Activated CD8-positive, alpha-beta memory T cell treated with anti-CD3 and anti-CD28 coated beads, Interleukin-2, amount 10 ng/mL, durations not matched to agents 7 days and 5 days (primary cell): ENCODE measurements at places on chromosomes 4 and X.

GRCh38 chr4:98546910-98547594, 111.4 kb downstream of the TSPAN5 start:
- DNase-seq, result no peak

- DNase-seq, result no peak
Measured at GRCh38 chr4:21830272-21830671, 118.3 kb downstream of the KCNIP4 start.

GRCh38 chr4:37601531-37601930, 84.6 kb downstream of the RELL1 start:
- DNase-seq, result no peak

DNA sequence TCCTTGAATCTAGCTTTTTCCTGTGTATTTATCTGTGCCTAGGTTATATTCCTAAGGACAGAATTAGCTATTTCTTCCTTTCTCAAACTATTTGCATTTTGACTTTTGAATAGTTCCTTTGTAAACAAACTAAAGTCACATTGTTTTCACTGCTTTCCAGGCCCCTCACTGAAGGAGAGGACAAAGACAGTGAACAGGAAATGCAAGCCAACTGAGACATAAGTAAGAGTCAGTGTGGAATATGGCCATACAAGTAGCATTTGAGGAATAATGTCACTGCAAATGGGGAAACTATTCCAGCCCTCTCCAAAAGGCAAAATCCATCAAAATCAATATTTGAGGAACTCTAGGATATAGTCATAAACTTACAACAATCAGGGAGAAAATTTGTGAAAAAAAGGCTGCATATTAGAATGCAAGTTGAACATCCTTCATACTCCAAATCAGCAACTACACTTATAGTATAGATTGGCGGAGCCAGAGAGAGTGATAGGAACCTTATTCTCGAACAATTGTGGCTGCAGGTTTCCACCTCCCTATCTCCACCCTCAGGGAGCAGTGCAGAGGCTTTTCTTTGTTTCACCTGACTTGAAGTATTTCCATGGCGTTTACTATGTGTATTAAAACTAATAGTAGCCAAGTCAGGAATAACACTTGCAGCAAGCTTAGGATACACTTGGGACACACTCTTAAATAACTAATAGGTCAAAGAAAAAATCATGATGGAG, 1110.4 kb upstream of the ADGRL3 start:
- DNase-seq, result no peak

DNA sequence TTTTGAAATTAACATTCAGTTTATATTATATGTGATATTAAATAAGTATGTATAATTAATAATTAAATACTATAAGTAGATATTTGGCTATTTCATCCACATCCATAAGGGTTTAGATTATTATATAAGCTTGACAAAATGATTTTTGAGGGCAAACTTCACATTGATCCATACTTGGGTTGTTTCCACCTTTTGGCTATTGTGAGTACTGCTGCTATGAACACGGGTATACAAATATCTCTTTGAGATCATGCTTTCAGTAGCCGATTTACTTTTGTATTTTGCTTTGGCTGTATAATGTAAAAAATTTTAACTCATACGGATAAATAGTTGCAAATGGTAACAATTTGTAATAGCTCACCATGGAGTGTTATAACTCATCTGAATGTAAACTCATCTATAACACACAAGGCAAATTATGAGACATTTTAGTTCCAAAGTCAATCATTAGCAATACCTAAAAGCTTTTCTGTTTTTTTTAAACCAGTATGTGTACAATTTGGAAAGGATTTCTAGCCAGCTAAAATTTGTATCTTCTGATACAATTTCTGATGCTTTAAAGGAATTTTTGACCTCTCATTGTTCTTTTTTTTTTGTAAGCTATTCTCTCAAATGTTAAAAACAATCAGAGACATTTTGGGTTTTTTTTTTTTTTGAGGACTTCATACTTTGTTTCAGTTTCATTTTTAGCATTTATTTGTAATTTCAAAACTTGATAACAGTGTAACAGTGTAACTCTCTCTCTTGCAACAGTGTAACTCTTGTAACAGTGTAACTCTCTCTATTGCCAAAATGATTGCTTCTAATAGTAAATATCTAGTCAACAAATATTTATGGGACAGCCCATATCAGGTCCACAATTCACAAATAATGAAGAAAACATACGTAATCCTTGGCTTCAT, 51.8 kb upstream of the ARX start:
- DNase-seq, result no peak

GRCh38 chr4:89268679-89269078, 38.9 kb downstream of the GPRIN3 start:
- no peak for DNase-seq

DNA sequence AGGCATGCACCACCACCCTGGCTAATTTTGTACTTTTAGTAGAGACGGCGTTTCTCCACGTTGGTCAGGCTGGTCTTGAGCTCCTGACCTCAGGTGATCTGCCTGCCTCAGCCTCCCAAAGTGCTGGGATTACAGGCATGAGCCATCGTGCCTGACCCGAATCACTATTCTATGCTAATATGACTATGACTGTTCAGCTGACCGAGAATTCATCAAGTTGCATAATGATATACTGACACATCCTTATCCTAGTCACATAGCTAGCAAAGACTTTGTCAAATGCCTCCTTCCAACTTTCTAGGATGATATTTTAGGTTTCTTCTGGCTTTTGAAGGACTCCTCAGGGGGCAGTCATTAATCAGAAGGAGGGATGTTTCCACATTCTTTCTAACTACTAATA, 4.8 kb upstream of the GPM6B start:
- DNase-seq, result no peak

DNA sequence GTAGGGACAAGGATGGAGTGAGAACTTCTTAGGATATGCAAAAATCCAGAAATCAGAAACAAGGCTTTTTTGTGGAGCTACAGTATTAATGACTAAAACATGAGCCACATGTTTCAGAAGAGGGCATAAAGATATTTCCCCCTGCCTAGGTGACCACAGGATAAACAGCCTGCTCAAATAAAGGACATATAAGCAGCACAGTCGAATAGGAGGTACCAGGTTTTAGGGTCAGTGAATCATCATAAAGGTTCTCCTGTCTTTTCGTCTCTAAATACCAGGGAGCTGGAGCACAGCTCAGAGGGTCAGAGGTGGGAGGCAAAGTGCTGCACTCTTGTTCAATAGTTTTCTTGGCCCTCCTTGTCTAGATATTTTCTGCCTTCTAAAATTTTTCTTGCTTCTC, 211.9 kb upstream of the HS3ST1 start:
- no peak for DNase-seq

GRCh38 chr4:177569434-177569833, 127.2 kb upstream of the AGA start:
- DNase-seq, result no peak

DNA sequence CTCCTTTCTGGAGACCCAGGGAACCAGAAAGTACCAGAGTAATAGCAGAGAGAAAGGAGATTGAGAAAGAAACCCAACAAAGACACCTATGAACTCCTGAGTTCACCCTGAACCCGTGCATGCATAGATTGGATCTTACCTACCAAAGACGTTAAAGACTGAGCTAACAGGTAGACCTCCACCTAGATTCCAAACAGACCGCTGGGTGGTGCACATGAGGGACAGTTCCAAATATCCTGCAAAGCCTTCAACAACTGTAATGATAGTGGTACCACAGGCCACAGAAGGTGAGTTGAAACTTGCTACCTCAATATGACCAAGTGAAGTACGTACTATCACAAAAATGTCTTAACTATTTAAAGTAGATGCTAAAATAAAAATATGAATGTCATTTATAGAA, 34.0 kb upstream of the NR0B1 start:
- DNase-seq, result no peak

- DNase-seq, result no peak
Measured at GRCh38 chrX:109441266-109441665, 40.6 kb downstream of the GUCY2F start.

- no peak for DNase-seq
Measured at GRCh38 chrX:154379569-154379951, 465 bp downstream of the EMD start.

GRCh38 chr4:13483136-13483767, 888 bp downstream of the RAB28 start:
- DNase-seq, result no peak

GRCh38 chr4:24722026-24722568, 73.3 kb upstream of the SOD3 start:
- DNase-seq, result no peak

- no peak for DNase-seq
Measured at GRCh38 chr4:107874024-107874423, 49.3 kb downstream of the SGMS2 start.

GRCh38 chrX:155679715-155680114, 67.0 kb upstream of the TMLHE start:
- DNase-seq, result no peak

- DNase-seq, result no peak
Measured at GRCh38 chr4:184215709-184216328, 1.9 kb downstream of the ENPP6 start.

- DNase-seq, result no peak
Measured at GRCh38 chr4:53197772-53198142, 168.1 kb downstream of the SCFD2 start.

GRCh38 chrX:25968920-25969319, 169.2 kb upstream of the MAGEB18 start:
- DNase-seq, result no peak

DNA sequence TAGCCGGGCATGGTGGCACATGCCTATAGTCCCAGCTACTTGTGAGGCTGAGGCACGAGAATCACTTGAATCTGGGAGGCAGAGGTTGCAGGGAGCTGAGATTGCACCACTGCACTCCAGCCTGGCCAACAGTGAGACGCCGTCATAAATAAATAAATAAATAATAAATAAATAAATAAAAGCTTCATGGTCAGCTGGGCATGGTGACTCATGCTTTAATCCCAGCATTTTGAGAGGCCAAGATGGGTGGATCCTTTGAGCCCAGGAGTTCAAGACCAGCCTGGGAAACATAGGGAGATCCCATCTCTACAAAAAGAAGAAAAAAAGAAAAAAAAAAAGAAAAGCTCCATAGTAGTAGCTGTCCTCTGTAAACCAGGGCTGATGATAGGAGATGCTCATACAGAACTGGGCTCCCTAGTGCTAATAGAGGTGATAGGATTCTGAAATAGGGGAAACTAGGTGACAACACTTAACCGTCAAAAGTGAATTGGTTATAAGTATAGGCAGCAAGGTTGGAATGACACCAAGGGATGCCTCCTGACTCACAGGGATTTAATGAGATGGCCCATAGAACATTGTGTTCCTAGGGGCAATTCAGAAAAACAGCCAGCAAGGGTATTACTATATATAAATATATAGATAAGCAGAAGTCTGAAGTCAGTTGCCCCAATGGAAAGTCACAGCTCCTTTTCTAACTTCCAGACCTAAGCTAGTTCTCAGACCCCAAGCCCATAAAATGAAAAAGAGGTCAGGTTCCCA, 41.8 kb upstream of the ARHGEF6 start:
- no peak for DNase-seq

DNA sequence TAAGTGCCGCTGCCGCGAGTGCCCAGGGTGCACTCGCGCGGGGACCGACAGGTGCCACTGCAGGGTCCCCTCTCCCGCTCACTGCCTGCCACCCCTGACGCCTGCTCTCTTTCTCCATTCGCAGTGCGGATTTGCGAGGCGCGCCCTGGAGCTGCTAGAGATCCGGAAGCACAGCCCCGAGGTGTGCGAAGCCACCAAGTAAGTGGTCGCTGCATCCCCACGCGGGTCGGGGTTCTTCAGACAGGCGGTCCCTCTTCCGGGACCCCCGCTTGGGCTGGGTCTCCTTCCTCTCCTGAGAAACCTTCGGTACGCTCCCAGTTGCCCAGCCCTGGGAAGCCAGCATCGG, 547 bp downstream of the GUCY1A1 start:
- DNase-seq, result peak; percentile 40

GRCh38 chr4:53858744-53859143, 205.7 kb downstream of the CHIC2 start:
- no peak for DNase-seq

DNA sequence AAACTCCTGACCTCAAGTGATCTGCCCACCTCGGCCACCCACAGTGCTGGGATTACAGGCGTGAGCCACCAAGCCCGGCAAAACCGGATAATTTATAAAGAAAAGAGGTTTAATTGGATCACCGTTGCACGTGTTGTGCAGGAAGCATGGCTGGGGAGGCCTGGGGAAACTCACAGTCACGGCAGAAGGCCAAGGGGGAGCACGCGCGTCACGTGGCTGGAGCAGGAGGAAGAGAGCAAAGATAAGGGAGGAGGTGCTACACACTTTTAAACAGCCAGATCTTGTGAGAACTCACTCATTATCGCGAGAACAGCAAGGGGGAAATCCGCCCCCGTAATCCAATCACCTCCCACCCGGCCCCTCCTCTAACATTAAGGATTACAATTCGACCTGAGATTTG, 177.9 kb upstream of the TENM3 start:
- DNase-seq, result no peak

GRCh38 chr4:84496331-84496705, 2.8 kb downstream of the NKX6-1 start:
- DNase-seq, result no peak

DNA sequence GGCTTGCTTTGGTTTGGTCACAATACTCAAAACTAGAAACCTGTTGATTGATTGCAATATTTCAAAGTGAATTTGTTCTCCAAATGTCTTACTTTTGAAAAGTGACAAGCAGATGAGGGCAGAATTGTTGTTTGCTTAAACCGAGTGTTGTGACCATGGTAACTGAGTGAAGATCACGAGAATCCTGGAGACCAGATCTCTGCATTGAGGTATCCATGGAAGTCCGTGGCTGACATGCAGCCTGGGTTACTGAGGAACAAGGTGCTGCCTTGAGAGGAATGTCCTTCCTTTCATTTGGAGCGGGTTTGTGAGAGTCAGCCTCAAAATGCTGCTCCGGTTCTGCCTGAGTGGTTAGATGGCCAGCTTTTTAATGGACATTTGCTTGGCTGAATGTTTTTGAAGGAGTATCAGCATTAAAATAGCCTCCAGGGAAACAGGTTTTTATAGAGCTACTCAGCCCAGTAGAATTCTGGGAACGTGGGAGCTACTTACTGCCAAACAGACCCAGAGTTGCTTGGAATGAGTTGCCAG, 31.3 kb downstream of the NYX start:
- DNase-seq, result no peak

- DNase-seq, result no peak
Measured at GRCh38 chr4:104973708-104974107, 173.0 kb upstream of the TET2 start.

GRCh38 chr4:54233277-54233696, 4.2 kb downstream of the PDGFRA start:
- DNase-seq, result peak; percentile 77

- DNase-seq, result no peak
Measured at GRCh38 chr4:85642356-85643100, 167.6 kb downstream of the ARHGAP24 start.
